ENCODE measurements at places on chromosomes 5 and 9.

- no peak for DNase-seq
These were observed 19.7 kb downstream of the KDM3B start for GRCh38 chr5:138372225-138372624.

GRCh38 chr9:121359351-121360294 is 10.4 kb downstream of the STOM start:
- no peak for DNase-seq

GRCh38 chr9:114693248-114693855 is 11.4 kb upstream of the TEX48 start:
- no peak for DNase-seq

DNA sequence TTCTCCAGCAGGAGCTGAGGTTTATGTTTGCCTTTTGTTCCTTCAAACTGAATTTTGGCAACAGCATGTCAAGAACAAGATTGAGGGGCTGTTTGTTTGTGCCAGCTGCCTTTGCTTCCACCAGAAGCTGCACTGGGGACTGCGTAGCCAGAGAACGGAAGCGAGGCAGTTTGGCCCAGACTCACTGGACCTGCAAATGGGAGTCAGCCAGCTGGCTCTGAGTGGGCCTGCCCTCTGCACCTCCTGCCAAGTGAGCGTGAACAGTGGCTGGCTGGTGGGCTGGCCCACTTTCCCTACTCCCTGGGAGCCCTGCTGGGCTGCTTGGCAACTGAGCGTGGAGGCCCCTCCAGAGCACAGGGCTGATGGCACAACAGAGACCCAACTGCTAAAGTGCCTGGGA is 111.6 kb downstream of the GALNT10 start:
- DNase-seq: no peak

- no peak for DNase-seq
These were observed 67.7 kb downstream of the C9orf152 start for GRCh38 chr9:110140276-110140675.

- no peak for DNase-seq
These were observed 3.7 kb downstream of the ANGPTL2 start for GRCh38 chr9:127118597-127119319.

- DNase-seq: no peak
These were observed 273.9 kb downstream of the GADD45G start for GRCh38 chr9:89878687-89879086.

Measured in GM12891 (cell line).